ENCODE measurements at places on chromosomes 4 and X. TPM values are rescaled to one million over a fixed set of nuclear protein-coding genes. Genes with fewer than 3 reads are reported as not detected.

DNA sequence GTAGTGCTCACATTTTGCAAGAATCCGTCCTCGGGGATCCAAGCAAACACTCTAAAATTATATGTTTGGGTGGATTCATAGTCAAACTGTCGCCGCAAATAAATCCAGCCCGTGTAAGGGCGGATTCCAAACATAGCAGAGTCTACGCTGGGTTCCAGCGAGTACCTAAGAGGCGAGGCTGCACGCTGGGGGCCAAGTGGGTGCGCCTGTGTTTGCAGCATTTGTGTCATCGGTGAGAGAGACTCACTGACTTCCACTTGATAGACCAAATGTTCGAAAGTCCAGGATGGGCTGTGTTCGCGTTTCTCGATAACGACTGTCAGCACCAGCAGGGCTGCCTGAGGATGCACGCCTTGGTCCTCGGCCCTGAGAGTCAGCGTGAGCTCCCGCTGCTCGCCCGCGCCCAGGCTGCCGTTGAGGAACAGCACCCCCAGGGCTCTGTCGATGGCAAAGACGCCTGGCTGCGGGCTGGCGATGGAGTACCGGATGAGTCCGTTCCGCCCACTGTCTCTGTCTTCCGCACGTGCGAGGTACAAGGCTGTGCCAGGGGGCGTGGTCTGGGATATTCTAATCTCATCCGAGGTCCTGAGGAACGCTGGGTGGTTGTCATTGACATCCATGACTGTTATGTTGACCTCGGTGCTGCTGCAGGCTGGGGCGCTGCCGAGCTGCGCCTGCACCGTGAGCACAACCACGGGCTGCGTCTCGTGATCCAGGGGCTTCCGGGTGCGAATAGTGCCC lies 158.7 kb downstream of the DCHS2 start:
- peaks cover 34% of the 10 kb centered on the region for H3K27me3 ChIP-seq
- H3K27ac ChIP-seq: no peak overlapping the region
- no peaks in the 10 kb centered on the region for H3K36me3 ChIP-seq
- peak; percentile 59 for DNase-seq
- H3K4me3 ChIP-seq: peak overlapping the region; percentile 64

DNA sequence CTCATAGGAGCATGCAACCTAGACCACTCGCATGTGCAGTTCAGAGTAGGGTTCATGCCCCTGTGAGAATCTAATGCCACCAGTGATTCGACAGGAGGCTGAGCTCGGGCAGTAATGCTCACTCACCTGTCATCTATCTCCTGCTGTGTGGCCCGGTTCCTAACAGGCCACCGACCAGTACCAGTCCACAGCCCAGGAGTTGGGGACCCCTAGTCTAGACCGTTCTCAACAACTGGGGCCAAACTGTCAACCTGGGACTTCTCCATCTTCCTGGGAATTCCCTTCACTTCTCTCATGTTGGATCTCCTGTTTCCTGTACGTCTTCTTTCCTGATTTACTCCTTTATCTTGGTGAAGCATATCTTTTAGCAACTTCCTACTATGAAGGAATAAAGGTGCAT lies 79.4 kb upstream of the HELT start:
- no peaks in the 10 kb centered on the region for H3K36me3 ChIP-seq
- no peak overlapping the region for H3K27ac ChIP-seq
- H3K4me1 ChIP-seq: no peaks in the 10 kb centered on the region
- no peak for DNase-seq

GRCh38 chrX:136261321-136261720 lies 10.1 kb upstream of the MAP7D3 start:
- H3K4me3 ChIP-seq: no peak overlapping the region
- H3K36me3 ChIP-seq: no peaks in the 10 kb centered on the region
- H3K27ac ChIP-seq: no peak overlapping the region
- peaks cover 13% of the 10 kb centered on the region for H3K4me1 ChIP-seq
- no peak for DNase-seq

Gene WDFY3
- 0.71 TPM for total RNA-seq

DNA sequence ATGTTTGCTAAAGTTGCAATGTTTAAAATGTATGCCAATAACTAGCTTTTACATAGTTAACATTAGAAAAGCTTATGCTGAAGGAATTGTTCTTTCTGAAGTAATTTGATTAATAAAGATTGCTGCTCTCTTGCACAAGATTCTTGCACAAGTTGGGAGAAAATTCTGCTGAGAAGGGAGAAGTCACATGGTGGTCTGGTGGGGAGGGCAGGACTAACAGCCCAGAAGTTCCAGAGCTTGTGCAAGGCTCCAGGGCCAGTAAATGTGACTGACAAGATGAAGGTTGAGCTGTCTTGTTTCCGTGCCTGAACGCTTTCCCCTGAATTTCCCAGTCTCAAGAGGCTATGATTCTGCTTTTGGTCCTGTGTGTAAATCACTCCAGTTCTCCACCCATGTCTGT lies 112.9 kb upstream of the VCX start:
- H3K4me1 ChIP-seq: no peaks in the 10 kb centered on the region
- no peak overlapping the region for H3K27ac ChIP-seq
- H3K36me3 ChIP-seq: no peaks in the 10 kb centered on the region
- no peak for DNase-seq
- no peak overlapping the region for H3K4me3 ChIP-seq

DNA sequence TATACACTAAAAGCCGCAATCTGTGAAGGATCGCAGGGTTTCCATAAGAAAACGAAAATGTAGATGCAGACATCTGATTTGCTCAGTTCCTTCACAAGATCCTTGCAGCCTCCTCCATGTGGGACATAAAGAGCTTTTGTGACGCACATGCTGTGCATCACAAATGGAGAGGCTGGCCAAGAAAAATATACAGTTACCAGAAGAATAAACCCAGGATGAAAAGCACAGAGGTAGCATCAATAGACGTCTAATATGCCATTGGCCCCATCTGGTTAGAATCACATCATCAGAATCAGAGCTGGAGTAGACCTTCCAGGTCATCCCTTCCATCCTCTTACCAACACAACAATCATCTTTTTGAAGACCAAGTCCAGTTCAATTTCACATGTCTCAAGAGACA lies 517.4 kb downstream of the RAB28 start:
- no peaks in the 10 kb centered on the region for H3K36me3 ChIP-seq
- H3K4me3 ChIP-seq: no peak overlapping the region
- no peak for DNase-seq
- H3K27ac ChIP-seq: no peak overlapping the region
- H3K4me1 ChIP-seq: no peaks in the 10 kb centered on the region

Gene SHROOM4
- not detected for total RNA-seq

DNA sequence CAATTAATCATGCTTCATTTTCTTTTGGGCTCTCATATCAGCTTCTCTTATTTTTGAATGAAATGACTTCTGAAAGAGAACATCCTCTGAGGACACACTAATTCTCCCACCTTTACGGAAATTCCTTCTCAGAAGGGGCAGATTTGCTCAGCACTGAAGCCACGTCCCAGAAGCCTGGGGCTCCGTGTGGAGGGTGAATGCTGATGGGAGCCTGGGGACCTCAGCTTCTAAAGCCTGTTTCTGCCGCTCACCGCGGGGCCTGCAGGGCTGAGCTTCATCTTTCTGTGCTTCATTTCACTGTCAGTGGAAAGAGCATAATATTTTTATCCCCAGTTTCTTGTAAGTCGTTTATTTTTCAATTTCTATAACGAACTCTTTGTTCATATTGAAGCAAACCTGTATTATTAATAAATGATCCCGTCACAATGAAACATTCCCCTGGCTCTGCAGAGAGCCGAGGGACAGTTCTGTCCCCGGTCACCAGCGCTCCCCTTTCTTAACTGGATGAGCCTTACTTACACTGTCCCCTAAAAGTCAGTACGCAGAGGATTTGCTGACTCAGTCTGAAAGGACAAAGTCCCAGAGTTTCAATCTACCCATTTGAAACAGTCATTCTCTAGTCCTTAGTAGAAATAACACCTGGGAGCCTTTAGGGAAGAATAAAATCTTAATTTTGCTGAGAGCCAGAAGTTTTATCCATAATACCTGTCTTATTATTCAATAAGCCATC lies 364.6 kb upstream of the FAT1 start:
- no peaks in the 10 kb centered on the region for H3K4me1 ChIP-seq
- H3K27ac ChIP-seq: no peak overlapping the region
- H3K4me3 ChIP-seq: no peak overlapping the region
- H3K36me3 ChIP-seq: no peaks in the 10 kb centered on the region
- no peaks in the 10 kb centered on the region for H3K27me3 ChIP-seq

- H3K4me1 ChIP-seq: no peaks in the 10 kb centered on the region
- no peak for DNase-seq
- no peak overlapping the region for H3K27ac ChIP-seq
Observed at GRCh38 chr4:147195386-147195785, 249.7 kb upstream of the TTC29 start.

DNA sequence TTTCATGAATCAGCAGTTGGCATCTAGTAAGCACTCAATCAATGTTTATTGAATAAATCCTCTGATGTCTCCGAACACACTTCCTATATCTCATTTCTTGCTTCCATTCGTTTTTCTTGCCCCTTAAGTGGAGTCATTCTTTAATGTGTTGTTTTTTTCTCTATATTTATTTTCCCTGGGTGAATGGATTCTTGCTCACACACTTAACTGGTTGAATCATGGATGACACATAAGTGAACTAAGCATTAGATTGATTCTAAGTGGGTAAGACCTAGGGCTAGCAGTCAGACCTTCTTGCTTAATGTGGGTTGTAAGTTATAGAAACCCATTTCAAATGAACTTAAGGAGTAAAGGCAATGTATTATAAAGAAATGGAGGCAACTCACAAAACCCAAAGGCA lies 111.1 kb downstream of the RTL3 start:
- no peak for DNase-seq
- no peak overlapping the region for H3K27ac ChIP-seq
- no peaks in the 10 kb centered on the region for H3K27me3 ChIP-seq
- H3K36me3 ChIP-seq: peaks cover 15% of the 10 kb centered on the region
- peaks cover 2% of the 10 kb centered on the region for H3K4me1 ChIP-seq

Gene FTSJ1
- 56.2 TPM for total RNA-seq

GRCh38 chr4:113385281-113385899 lies 335.9 kb downstream of the ANK2 start:
- no peak overlapping the region for H3K27ac ChIP-seq
- DNase-seq: no peak
- peaks cover 4% of the 10 kb centered on the region for H3K4me1 ChIP-seq
- no peaks in the 10 kb centered on the region for H3K36me3 ChIP-seq

- no peak for DNase-seq
- no peaks in the 10 kb centered on the region for H3K36me3 ChIP-seq
- H3K27me3 ChIP-seq: no peaks in the 10 kb centered on the region
- peaks cover 29% of the 10 kb centered on the region for H3K4me1 ChIP-seq
- H3K27ac ChIP-seq: no peak overlapping the region
Observed at GRCh38 chr4:159107203-159107925, 4.5 kb downstream of the RAPGEF2 start.

Measured in activated naive CD8-positive, alpha-beta T cell treated with anti-CD3 and anti-CD28 coated beads, Interleukin-2, amount 10 ng/mL, durations not matched to agents 7 days and 5 days (primary cell).